ENCODE measurements at places on chromosomes 16 and 17.

DNA sequence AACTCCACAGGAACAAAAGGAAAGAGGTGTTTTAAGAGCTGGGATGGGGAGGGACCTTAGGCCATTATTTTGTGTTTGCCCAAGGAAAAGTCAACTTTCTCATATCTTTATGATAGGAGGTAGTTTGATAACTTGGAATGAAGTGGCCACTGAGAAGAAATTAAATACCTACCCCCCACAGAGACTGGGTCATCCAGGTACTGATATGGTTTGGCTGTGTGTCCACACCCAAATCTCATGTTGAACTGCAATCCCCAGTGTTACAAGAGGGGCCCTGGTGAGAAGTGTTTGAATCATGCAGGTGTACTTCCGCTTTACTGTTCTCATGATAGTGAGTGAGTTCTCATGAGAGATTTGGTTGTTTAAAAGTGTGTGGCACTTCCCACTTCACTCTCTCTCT, 477.9 kb upstream of the KIF2B start:
- DNase-seq = no peak

DNA sequence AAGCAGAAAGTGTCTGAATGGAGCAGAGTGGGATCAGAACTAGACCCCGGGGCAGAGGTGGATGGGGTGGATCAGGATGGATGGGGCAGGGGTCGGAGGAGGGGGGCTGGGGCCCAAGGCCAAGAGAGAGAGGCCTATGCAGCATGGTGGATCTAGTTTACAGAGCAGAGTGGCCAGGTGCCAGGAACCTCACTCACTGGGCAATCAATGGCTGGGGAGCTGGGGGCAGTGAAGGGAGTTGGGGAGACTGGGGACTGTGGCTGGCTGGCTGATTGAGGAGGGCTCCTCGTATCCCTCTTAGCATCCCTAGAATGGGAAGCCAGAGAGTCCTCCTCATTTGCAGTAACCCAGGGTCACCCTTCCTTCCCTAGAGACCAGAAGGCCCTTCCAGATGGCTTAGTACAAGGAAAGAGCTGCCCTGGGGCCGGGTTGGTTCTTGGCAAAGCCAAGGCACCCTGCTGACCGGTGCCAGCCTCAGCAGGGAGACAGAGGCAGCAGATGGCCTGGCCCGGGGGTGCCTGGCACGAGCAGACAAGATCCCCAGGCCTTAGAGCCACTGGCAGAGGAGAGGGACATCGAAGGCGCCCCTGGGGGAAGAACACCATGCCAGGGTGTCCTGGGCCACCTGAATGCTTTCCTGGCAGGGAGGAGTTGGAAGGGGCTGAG, 36.8 kb downstream of the SRCIN1 start:
- DNase-seq = no peak

DNA sequence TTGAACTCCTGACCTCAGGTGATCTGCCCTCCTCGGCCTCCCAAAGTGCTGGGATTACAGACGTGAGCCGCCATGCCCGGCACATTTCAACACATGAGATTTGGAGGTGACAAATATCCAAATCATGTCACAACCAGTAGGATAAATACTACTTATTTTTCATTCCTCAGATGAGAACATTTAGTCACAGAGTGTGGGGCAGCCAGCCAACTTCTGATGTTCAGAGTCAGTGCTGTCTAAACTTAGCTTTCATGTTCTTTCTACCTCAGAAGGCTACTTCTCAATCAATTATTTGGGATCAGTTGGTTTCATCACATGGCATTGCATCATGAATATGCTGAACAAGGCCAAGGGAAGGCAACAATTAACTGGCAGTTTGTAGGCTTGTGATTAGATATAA, 134.5 kb downstream of the CDH13 start:
- peak; percentile 7 for DNase-seq

DNA sequence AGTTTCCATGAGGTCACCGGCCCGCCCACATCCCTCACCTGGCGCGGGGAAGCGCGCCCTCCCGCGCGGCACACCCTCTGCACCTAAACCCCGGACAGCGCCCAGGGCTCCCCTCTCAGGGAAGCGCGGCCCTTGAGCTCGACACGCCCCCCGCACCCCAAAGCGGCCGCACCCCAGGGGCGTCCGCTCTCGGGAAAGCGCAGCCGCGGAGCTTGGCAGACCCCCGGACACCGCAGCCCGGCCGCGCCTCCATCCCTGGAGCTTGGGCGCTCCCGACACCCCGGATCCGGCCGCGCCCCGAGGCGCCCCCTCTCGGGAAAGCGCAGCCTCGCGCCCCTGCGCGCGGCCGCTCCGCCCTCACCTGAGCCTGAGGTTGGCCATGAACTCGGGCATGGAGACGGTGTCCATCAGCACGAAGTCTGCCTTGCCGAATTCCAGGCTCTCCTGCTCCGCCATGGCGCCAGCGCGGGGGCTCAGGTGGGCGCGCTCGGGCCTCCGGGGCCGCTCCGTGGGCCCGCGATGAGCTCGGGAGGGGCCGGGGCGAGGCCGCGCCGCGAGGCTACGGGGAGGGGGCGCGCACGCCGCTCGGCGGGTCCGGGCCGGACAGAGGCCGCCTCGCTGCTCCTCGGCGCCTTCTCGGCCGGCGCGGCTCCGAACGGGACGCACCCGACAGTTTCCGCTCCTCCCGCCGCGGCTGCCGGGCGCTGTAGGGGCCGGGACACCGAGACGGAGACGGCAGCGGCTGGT, at the start of gene MYO1D:
MYO1D (minus strand) TSS at position 708 of the 747 bp plus-strand sequence; CDS start at position 456, 252 bp downstream.
- DNase-seq = no peak

- DNase-seq = peak; percentile 93
Observed at GRCh38 chr17:49515196-49515770, 20.2 kb downstream of the NGFR start.

DNA sequence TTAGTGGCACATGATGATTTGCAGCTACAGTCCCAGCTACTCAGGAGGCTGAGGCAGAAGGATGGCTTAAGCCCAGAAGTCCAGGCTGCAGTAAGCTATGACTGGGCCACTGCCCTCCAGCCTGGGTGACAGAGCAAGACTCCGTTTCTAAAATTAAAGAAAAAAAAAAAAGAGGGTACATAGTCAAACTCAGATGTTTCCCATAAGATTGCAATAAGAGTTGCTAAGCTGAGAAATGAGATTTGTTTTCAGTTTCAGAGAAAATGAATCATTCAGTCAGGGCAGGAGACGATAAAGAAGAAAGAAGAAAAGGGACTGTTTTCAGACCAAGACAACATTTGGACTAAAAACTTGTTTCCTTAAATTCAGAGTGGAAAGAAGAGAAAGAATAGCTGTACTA, 30.2 kb upstream of the PHLPP2 start:
- no peak for DNase-seq

- DNase-seq = no peak
Observed at GRCh38 chr17:19372011-19372370, 6.3 kb upstream of the MAPK7 start.

DNA sequence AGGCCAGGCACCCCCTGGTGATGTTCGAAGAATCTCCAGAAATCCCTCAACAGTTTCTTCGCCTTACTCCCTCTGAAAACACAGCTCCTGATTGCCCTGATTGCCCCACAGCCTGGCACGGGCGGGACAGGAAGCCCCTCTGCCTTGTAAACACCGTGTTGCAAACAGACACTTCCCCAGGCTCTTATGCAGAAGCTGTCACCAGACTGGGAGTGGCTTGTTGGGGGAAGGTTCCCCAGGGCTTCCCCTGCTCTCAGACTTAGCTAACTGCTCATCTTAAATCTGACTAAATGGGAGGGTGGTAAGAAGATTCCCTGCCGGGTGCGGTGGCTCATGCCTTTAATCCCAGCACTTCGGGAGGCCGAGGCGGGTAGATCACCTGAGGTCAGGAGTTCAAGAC, 11.2 kb downstream of the PIK3R5 start:
- DNase-seq = no peak

DNA sequence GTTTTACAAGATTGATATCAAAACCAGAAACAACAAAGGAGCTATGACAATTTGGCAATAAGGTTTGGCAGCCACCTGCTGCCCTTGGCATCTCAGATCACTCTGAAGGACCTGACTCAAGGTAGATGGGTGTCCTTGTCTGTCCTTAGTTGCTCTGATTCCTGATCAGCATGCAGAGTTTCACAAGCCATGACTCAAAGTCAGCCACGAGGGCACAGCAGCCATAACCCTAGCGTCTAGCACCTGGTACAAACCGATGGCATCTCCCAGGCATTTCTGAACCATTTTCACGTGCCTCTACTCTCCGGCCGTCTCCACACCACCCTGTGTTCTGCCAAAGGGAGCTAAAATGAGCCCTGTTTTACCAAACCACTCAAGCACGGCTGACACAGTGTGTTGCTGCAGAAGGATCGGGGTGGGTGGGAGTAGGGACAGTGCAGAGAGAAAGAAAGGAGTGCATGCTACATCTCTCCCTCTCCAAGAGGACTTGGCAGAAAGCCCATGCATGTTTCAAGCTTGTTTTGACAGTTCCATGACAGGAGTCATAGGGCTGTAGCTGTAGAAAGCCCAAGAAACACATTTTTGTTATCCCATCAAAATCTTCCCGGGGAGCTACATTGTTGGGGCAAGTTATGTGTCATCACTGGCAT, 297.3 kb downstream of the ABCC12 start:
- DNase-seq = no peak

GRCh38 chr16:50269769-50270509, 3.6 kb downstream of the ADCY7 start:
- DNase-seq = no peak
